ENCODE measurements at places on chromosomes 4 and X. TPM values are rescaled to one million over a fixed set of nuclear protein-coding genes. Genes with fewer than 3 reads are reported as not detected.
A peak's percentile ranks its signal among the peaks of the same experiment; 100 is the strongest.

DNA sequence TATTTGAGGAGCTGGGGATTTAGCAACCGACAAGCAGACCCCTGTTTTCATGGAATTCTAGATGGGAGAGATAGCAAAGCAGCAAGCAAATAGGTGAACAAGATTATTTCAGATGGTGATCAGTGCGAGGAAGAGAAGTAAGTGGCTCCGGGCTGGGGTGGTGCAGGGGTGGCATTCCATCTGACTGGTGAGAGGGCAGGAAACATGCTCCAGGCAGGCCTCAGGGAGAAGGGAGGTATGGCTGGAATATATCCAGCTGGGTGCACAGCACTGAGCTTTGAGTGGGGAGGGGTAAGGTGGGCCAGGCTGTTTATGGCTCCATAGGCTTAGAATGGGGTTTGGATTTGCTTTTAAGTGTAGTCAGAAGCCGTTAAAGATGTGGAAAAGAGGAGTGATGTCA lies 21.2 kb downstream of the PTTG2 start:
- DNase-seq, result no peak

- no peak for DNase-seq
These were observed 129.9 kb downstream of the CBR4 start for GRCh38 chr4:168880072-168880675.

DNA sequence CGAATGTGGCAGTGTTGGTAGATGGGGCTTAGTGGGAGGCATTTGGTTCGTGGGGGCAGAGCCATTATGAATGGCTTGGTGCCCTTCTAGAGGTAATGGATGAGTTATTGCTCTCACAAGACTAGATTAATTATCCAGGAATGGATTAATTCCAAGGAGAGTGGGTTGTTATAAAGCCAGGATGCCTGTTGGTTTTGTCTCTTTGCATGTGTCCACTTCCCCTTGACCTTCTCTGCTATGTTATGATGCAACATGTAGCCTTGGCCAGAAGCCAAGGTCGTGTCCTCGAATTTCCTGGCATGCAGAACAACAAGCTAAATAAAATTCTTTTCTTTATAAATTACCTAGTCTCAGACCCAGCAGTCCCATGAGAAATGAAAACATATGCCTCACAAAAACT lies 111.2 kb upstream of the PLS3 start:
- peak; percentile 53 for DNase-seq

DNA sequence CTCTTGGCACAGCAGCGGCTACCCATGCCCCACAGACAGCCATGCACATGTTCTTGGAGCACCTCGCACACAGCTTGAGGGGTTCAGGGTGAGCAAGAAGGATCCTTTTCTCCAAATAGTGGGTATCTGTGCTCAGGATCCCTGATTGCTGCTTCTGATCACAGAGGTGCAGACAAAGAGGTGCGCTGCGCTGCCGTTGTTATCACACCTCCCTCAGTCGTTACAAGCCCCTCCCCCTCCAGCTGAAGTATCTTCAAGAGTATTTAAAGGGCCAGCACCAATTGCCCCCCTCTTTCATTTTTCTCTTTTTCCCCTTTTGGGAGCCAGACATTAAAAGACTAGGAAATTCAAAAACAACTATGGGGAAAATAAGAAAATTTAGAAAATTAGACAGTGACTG lies 44.3 kb downstream of the NELFA start:
- no peak for DNase-seq

DNA sequence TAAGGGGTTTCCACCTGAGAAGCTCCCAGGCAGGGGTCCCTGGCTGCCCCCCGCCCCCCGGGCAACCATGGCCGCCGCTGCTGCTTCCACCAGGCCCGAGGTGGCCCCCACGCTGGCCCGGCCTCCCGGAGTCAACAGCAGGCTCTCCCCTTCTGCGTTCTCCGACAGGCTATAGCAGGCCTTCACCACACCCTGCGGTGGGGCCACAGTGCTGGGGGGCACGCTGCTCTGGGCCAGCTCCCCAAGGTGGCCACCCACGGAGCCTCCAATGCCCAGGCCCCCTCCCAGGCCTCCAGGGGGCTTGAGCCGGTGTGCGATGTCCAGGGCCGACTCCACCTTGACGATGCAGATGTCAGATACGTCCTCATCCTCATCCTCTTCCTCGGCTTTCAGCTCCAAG lies 72.5 kb downstream of the UBE2K start:
- no peak for DNase-seq

- DNase-seq, result no peak
These were observed 54.5 kb downstream of the RS1 start for GRCh38 chrX:18617407-18617750.

DNA sequence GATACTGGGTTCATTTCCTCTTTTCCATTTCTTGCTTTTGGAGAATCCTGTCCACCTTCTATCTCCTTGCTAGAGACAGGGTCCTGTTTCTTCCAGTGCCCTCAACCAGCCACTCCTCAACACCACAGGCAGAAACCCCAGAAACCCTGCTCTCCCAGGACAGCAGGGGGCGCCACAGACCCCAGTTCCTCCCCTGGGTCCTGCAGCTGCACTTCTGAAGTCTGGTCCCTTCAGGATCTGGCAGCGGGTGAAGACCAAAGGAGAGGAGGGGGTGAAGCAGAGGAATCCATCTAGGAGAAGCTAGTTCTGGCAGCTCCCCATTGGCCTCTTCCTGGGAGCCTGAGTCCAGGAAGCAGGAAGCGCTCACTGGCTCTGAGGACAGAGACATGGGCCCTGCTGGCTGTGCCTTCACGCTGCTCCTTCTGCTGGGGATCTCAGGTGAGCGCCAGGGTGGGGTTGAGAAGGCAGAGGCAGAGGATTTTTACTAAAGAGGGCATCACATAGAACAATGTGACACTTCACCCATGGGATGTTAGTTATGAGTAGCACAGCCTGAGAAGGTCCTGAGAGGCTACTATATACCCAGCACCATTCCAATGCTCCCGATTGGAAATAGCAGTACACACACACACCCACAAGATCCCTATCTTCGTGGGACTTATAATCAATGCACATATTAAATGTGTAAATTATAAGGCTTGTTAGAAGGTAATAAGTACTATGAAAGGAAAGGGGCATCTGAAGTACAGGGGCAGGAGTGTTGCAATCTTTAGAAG lies at the start of gene PRSS48:
PRSS48 (plus strand) TSS at position 375 of the 776 bp plus-strand sequence; CDS start at position 387, 12 bp downstream.
- DNase-seq, result peak; percentile 63

DNA sequence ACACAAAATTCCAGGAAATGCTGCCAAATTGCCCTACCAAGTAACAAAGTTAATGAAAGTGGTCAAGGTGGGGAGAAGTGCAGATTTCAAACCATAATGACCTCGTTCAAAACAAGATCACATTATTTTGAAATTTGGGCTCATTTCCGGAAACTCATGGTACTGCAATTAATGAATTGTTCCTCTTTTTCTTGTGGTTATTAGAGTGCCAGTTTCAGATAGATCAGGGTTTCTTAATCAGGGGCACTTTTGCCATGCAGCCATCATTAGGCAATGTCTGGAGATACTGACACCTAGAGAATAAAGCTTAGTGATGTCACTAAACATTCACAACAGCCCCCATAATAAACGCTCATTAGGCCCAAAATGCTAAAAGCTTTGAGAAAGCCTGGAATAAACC lies 381.5 kb upstream of the GALNT7 start:
- DNase-seq, result no peak

DNA sequence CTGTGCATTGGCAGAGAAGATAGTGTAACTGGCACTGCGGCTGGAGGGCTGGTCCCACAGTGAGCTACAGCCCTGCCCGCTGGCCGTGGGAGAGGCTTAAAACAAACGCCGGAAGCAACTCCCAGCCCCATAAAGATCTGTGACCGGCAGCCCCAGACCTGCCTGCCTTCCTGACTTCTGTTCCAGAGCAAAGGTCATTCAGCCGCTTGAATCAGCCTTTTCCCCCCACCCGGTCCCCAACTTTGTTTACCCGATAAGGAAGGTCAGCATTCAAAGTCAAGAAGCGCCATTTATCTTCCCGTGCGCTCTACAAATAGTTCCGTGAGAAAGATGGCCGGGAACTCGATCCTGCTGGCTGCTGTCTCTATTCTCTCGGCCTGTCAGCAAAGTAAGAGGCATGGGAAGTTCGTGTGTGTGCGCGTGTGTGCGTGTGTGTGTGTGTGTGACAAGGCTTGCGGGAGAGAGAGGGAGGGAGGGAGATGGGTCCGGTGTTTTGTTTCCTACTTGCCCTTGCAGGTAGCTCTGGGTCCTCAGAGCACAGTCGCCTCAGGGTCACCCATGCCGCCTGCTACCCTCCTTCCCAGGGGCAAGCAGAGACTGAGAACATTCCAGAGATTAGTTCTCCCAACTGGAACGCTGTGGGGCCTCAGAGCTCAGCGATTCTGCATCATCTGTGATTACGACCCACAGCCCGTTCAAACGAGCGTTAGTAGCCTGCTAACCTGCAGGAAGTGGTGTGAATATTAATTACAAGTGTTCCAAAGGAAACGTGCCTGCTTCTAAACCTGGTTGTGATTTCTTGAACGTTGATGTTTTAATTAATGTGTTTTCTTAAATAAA lies at the start of gene MGST2:
MGST2 (plus strand) TSS at position 130 of the 840 bp plus-strand sequence; CDS start at position 331, 201 bp downstream.
- peak; percentile 77 for DNase-seq

DNA sequence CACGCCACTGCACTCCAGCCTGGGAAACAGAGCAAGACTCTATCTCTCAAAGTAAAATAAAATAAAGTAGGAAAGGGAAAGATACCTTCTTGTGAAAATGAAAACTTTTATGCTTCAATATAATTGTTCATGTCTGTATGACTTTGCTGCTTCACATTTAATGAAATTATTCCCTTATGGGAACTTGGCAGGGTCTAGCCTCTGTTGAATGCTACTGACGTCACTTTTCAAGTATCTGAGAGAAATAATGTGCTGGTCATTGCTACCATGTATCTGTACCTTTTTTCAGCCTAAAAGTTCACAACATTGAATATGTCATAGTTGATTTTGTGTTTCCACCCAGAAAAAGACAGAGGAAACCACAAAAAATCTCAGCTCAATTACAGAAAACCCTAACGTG lies 65.2 kb downstream of the PRDM5 start:
- DNase-seq, result no peak

- no peak for DNase-seq
These were observed 532.3 kb upstream of the SMIM31 start for GRCh38 chr4:164221631-164222030.

DNA sequence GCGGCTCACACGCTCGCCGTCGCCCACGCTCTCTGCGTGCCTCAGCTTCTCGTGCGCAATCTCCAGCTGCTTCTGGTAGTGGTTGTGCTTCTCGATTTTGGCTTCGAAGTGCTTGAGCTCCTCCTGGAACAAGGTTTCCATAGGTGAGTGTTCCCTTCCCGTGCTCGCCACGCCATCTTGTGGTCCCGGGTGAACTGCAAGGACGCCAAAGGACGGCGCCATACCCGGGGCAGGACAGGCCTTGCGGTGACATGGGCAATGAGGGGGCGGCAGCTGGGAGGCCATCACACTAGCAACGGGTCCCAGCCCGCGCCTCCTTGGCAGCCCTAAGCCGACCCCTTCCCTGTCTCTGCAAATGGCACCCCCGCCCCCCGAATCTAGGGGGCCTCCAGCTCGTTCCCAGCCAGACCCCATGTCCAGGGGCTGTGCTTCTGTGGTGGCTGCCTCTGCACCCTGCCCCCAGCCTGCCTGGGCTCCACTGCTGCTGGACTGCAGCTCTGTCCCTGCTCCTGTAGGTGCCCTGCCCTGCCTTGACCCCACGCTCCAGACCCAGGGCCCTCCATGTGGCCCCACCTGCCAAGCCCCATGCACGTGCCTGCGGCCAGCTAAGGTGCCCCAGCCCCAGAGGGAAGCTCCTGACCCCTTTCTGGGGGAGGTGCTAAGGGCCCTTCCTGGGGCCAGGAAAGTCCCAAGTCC lies 17.3 kb downstream of the LRPAP1 start:
- peak; percentile 22 for DNase-seq

- no peak for DNase-seq
These were observed 143.8 kb downstream of the FRAS1 start for GRCh38 chr4:78200949-78201348.

DNA sequence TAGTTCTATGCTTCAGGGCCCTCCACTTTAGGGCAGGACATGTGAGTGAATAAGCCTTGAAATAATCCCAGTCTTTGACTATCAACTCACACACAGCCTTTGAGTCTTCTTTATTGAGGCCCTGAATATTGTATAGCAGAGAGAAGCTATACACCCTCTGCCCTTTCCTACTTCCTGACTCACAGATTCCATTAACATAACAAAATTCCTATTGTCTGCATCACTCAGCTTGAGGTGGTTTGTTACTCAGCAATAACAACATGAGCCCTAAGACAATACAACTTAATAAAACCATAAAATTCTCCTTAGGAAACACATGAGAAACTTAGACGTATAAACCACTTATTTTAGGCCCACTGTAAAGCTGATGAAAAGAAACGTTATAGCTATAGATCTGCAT lies 680.3 kb upstream of the DIAPH2 start:
- no peak for DNase-seq

The RGN gene
- 18.8 TPM for total RNA-seq

The CABS1 gene
- total RNA-seq, result not detected

The DUSP21 gene
- not detected for total RNA-seq

The GUF1 gene
- 22.4 TPM for total RNA-seq

The AKAP14 gene
- total RNA-seq, result not detected

The TASL gene
- 0.30 TPM for total RNA-seq

The DKK2 gene
- 4.2 TPM for total RNA-seq

The HMGB2 gene
- 39.4 TPM for total RNA-seq

The IL13RA1 gene
- total RNA-seq, result 14.8 TPM

The HSFX3 gene
- 0.25 TPM for total RNA-seq
